ENCODE measurements at places on chromosomes 13 and 19.
A peak's percentile ranks its signal among the peaks of the same experiment; 100 is the strongest.

DNA sequence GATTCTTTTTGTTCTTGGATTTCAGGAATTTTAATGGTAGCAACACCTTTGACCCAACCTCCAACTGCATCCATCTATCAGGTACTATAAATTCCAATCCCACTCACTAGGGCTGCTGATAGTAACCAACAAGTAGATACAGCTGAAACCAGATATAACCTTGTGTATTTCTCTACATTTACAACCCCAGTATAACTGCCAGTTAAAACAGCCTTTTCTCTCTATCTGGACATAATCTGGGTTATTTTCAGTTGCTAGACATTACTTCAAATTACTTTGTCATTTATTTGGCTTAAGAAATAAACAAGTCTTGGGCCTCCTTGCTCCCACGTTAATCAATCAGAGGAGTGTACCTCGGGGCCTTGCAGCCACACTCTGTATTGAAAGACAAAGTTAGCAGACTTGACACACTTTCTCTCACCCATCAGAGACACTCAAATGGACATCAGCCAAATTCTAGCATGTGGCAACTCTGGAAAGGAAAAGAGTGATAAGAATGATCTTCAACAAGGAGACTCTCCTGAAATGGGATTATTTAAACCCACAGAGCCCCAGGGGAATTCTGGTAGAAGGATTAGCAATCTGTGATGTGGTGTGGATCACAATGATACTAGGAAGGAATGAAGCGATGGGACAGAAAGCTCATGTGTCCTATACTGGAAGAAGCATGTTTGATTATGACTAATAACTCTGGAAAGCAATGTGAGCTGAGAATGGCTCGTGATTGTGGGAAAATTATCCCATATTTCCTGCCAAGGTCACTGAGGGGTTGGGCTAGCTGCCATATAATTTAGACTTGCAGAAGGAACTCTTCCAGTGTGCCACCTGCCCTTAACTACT, 157.5 kb downstream of the FLT1 start:
- peak; percentile 89 for DNase-seq

DNA sequence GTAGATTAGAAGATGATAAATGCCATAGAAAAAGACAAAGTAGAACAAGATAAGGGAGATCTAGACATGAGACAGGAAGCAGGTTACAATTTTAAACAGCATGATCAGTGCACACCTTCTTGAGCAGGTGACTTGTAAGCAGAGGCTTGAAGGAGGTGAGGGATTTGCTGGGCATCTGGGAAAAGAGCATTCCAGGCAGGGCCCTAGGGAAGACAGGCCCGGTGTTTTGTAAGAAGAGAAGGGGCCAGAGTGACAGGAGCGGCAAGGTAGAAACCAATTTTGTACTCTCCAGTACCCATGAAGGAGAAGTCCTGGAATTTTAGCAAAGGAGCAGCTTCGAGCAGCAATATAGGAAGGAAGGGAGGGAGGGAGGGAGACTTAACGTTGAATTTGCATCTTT, 296.5 kb downstream of the MZT1 start:
- DNase-seq: no peak

GRCh38 chr19:4007836-4008539, 452 bp downstream of the PIAS4 start:
- DNase-seq: no peak

DNA sequence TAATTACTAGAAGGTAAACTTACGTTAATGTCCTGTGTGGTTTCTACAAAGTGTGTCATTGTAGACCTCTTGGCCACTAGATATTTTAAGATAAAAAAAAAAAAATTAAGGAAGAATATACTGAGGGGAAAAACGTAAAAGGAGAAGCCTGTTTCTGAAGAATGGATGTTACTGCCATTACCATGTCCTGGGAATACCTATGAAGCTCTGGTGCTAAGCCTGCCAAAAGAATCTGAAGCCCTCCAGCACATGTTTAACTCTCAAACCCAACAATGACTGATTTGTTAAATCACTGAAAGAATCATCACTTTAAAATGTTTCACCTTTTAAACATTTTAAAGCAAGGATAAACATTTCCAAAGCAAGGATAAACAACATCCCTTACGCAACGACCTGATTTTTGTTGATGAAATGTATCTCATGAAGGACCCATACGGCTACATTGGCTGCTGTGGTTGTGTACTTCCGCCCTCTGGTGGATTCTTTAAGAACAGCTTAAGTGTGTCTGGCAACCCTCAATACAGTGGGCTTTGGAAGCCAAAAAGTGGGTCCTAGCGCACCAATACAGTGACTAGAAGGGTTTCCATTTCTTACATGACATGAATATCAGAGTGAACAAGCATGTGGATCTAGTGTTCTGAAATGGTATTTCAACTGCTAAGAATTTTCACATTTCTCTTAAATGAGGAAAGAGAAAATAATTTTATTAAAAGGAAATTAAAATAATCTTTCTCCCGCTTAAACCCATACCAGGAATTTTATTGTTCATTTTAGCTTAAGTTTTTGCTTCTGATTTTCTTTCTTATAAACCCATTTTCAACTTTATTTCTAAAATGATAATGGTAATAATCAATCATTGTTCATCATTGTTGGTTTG, 74.5 kb upstream of the RAP2A start:
- peak; percentile 68 for DNase-seq

DNA sequence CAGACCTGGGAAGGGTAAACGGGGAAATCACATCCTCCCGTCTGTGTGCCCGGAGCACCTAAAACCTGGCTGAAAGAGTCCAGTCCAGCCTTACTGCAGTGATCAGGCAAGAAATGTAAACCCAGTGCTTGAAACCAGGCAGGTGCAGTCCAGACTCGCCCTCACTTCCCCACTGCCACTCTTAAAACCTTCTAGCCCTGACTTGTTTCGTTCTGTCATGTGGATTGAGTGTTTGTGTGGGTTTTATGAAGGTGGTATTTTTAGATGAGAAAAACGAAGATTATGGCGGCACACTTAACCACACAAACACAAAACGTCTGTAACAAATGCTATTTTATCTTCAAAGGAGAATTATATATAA, 839 bp upstream of the CKAP2 start:
- peak; percentile 34 for DNase-seq

- DNase-seq: no peak
Measured at GRCh38 chr13:107066355-107066754, 498.4 kb upstream of the ARGLU1 start.

DNA sequence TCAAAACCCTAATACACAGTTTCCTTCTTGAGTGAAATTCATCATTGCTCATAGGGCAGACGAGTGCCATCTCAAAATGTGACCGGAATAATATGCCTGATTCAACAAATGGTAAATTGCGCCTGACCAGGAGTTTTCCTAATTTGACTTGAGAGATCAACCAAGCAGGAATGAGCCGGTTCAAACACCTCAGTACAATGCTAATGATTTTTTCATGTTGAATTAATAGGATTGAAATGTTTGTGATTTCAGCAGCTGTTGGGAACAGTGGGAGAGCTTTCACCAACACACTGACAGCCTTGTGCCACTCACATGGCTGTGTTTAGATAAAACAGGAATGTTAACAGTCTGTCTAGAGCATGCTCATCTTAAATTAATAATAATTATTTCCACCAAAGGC, 484.8 kb downstream of the PCDH9 start:
- no peak for DNase-seq

DNA sequence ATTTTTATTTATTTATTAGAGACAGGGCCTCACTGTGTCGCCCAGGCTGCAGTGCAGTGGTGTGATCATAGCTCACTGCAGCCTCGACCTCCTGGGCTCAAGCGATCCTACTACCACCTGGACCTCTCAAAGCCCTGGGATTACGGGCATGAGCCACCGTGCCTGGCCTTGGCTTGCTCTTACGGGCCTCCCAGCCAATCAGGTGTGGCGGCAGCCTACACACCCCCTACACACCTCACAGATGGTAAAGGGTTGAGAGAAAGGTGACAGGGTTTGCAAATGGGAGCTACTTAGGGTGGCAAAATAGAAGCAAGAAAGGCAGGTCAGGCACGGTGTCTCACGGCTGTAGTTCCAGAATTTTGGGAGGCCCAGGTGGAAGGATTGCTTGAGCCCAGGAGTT, 1.0 kb upstream of the ZBTB32 start:
- no peak for DNase-seq

DNA sequence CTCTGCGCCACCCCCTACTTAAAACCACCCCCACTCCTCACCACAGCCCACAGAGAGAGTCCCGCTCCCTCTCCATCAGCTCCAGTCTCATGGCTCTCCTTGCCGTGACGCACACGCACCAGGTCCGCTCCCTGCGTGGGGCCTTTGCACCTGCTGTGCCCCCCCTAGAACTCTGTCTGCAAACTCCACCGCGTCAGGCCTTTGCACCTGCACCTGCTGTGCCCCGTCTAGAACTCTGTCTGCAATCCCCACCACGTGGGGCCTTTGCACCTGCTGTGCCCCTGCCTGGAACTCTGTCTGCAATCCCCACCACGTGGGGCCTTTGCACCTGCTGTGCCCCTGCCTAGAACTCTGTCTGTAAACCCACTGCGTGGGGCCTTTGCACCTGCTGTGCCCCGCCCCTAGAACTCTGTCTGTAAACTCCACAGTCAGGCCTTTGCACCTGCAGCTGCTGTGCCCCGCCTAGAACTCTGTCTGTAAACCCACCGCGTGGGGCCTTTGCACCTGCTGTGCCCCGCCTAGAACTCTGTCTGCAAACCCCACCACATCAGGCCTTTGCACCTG, 4.2 kb downstream of the SHC2 start:
- no peak for DNase-seq

DNA sequence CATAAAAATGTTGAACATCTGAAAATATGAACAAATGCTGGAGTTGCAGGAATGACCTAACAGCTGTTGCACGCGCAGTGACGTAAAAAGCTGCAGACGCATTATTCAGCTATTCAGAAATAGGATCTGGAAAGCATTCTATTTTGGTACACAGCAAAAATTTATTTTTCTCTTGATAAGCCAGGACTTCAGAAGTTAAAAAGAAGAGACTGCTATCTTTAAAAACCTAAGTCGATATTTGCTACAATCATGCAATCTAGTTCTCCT, 36.9 kb upstream of the STARD13 start:
- DNase-seq: no peak

DNA sequence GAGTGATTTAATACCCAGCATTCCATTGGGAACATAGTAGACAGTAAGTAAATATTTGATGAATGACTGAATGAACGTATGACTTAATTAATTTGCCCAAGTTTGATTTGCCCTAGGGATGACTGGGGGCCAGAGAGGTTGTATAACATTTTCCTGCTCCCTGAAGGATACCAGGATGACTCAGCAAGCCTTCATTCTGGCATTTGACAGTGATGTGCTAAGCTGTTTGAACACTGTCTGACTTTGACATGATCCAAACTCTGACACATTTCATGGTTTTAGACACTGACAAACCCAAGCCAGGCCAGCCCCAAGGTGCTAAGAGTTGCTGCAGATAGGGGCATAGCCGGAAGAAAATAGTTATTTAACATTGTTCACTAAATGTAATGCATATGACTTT, 53.4 kb upstream of the KLF12 start:
- peak; percentile 84 for DNase-seq

GRCh38 chr13:49607761-49608160, 20.5 kb upstream of the ARL11 start:
- DNase-seq: no peak

DNA sequence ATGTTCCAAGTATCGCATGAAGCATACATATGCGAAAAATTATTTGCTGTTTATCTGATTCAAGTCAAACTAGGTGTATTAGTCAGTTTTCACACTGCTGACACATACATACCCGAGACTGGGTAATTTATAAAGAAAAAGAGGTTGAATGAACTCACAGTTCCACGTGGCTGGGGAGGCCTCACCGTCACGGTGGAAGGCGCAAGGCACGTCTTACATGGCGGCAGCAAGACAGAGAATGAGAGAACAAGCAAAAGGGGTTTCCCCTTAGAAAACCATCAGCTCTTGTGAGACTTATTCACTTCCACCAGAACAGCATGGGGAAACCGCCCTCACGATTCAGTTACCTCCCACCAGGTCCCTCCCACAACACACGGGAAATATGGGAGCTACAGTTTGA, 13.0 kb upstream of the PROZ start:
- no peak for DNase-seq

DNA sequence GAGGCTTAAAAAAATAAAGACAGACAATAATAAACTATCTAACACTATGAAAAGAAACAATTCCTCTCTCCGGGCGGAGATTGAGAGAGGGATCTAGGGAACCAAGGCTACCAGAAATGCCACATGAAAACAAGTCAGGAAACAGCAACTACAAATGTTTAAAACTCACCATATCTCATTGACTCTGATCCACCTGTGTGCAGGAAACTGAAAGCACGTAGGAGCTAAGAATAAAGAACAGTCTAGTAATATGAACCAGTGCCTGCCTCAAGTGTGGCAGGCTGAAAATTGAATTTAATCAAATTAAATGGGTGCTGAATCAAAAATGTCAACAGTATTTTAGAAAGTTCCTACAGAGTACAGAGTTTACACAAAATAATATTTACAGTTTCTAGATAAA, 1701.0 kb downstream of the SLITRK5 start:
- no peak for DNase-seq

DNA sequence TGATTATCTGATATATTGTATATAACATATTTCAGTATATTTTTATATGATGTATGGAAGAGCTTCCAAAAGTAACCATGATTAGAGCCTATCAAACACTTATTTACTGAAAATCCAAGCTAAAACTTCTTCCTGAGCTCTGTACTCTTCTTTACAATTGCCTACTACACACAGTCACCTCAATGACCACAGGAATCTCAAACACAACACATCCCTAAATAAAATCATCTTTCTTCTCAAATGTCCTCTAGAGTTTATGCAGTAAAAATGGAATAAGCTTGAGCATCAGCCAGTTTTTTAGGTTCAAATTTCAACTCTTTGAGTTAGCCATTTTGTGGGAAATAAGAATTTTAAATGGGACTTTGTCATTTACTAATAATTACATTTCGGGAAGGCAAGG, 102.6 kb upstream of the FNDC3A start:
- no peak for DNase-seq

- DNase-seq: no peak
Measured at GRCh38 chr13:46864941-46865340, 31.9 kb downstream of the HTR2A start.

DNA sequence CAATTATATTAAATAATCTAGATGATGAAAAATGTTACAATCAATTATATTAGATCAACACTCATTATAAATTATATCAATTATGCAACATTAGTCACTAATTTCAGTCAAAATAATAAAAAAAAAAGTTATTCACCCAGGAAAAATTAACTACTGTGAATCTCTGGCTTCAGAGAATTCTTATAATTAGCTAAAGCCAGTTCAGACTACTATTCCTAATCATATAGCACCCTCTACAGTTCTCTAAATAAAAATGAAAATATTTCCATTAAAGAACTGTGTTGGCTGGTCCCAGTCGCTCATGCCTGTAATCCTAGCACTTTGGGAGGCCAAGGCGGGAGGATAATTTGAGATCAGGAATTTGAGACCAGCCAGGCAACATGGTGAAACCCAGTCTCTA, 33.0 kb downstream of the XPO4 start:
- DNase-seq: no peak

DNA sequence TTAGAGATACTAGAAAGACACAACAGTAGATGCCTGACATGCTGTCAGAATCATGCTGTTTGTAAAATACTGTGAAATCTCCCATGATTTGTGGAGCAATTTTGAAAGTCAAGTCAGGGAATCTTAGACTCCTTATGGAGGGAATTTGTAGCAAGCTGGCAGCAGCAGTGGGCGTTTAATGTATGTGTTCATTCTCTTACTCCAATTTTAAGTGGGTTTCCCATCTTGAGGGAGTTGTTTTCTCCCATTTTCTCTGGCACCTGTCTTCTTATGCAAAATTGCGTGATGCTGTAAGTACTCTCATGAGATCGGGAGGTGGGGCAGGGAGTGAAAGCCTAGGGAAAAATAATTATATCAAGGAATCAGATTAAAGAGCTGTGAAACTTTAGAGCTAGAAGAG, 16.0 kb upstream of the GTF2F2 start:
- no peak for DNase-seq

GRCh38 chr13:29164116-29164515, 344.0 kb downstream of the MTUS2 start:
- no peak for DNase-seq

Measured in HT1080 (cell line).